BJ (cell line): ENCODE measurements at places on chromosomes 6 and 20.

GRCh38 chr6:157260735-157261410, 62.4 kb downstream of the TMEM242 start:
- no peak for DNase-seq

DNA sequence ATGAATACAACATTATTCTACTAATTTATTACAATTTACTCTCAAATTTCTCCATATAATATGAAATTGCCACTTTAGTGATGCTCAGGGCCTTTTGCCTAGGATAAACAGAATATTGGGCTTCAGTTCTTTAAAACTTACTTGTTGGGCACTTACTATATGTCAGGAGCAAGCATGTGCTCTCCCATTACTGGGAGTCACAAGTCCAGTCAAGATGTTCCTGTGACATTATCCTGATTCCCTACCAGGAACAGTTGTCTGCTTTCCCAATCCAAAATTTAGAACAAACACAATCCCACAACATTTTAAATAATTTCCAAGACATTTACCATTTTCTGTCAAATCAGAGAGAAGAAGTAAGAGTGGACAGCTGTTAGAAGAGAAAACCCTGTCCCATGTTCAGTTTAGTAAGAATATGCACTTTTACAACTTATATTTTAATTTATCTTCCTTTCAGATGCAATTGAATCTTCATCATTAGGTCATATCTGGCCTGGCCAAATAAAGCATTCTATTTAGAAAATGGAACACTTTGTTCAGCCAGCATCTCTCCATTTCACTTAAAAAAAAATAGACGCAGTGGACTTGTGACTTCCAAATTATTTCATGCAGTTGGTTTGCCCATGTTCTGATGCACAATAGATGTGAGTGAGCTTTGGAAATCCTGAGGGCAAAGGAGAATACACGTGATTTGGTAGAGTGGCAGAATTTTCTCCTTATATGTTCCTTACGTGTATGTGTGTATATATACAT, 159.8 kb downstream of the CLIC5 start:
- no peak for DNase-seq

DNA sequence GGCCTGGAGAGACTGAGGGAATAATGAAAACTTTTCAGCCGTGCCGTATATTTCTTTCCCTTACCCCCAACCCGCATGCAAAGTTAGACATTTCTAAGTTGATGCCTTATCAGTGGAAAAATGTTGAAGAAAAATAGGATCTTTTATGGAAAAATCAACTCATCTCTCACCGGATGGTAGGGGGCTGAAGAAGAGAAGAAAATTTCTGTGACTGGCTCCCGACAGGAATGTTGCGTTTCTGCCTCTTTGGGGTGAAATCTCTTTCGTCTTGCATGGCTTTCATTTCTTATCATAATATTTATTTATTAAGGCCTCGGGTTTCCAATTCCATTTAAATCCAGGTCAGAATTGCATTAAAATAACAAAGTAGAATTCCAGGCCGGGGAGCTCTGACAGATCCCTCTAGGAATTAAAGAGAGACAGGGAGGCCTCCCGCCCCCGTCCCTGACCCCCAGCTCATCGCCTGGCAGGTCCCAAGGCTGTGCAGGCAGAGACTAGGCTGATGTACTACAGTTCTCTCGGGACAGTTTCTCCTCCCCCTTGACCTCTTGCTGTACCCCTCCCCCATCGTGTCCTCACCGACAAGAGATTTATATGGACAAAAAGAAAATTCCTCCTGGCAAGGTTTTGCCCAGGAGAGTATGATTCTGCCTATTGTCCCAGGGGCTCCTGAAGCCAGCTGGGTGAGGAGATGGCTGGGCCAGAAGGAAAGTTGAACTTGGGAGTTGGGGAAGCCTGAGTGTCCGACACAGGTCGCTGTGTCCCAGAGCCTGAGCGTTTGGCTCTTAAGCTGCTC, 1.3 kb downstream of the SCUBE3 start:
- no peak for DNase-seq

- no peak for DNase-seq
Measured at GRCh38 chr20:48835390-48835789, 7.6 kb upstream of the PREX1 start.

DNA sequence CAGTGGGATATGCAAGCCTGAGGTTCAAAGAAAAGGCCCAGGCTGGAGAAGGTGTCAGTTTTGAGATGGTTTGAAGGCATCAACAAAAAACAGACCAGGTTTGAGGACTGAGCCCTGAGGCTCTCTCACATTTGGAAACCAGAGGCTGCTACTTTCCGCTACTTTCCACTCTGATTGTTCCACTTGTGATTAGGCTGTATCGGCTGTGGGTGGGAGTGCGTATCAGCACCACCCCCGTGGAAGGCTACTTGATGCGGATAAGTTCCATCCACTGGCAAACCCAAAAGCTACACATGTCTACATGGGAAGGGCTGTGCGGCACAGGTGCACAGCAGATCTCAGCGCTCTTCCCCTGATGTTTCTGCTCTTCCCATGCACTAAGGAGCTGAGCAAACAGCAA, 198.7 kb downstream of the GMPR start:
- no peak for DNase-seq

DNA sequence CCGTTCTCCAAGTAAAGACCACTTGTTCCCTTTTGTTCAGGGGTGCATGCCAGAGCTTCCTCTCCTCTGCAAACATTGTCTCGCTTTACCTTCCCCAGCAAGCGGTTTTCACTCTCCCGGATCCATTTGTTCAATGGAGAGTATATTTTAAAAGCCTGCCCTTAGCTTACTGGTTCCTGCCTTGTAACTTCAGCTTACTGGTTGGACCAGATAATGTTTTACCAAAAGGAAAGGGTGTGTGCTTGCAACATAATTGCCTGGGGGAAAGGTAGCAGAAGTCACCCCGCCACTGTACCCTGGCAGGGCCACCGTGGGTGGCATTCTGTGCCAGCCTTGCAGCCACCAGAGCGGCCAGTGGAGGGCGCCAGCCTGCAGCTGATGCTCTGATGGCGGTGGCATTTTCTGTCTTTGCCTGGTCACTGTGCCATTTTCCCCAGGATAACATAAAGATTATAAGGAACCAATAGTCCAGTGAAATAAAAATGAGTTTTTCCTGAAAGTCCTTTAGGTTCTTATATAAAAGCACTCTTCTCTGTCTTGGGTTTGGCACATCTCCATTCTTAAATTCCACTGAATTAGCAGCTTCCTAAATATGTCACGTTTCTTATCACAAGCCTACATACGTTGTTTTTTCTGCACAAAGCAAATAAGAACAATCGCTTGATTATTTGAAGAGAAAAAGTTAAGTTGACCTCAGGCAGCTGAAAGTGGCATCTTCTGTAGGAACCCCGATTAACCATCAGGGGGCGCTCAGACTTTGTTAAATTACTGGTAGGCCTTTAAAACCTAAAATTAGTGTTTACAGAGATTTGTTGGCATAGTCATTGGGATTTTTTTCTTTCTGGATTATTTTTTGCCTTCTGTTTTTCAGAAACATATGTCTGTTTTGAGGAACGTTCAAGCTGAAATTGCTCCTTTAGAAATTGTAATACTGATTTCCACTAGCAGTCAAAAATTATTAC, 67.4 kb upstream of the XRN2 start:
- peak; percentile 8 for DNase-seq

GRCh38 chr6:166277018-166277417, 31.2 kb downstream of the PRR18 start:
- DNase-seq, result no peak

DNA sequence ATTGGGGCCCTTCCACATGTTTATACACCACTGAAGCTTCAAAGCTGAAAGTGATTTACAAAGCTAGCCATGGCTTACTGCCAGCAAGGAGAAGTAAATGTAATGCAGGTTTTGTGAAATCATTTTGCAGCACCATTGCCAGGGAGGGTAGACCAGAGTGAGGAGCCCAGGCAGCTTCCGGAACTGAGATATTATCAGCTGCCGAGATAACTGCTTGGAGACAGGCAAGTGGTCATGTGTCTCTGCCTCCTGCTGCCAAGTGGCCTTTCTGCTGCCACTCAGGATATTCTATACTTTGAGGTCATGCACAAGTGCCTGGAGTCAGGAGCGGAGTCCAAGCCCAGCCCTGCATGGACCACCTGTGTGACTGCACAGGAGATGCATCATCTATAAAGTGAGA, 160.2 kb downstream of the SYNDIG1 start:
- DNase-seq, result no peak

- no peak for DNase-seq
Measured at GRCh38 chr20:3326779-3327521, 80.5 kb downstream of the DNAAF9 start.

DNA sequence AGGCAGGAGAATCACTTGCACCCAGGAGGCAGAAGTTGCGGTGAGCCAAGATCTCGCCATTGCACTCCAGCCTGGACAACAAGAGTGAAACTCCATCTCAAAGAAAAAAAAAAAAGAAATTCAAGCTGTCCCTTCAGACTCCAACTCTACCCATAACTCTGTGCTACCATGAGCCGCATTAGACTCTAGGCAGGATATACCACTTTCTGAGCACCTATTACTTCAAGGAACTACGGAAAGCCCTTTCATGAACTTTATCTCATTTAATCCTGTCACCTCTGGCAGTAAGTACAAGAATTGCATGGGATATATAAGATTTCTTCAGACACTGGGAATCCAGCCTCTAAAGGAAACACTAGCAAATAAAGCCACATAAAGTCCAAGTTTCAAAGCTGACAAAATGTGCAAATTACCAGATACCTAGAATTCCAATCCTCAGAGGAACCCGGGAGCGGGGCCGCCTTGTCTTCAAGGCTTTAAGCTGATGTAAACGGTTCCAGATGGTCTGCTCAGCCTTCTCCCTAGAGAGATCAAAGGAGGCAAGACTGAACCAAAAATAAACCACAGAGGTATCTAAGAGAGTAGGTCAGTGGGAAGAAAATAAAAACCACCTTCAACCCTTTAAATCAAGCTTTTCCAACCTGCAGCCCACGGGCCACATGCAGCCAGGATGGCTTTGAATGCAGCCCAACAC, 9.4 kb downstream of the CDK5RAP1 start:
- DNase-seq, result peak; percentile 60
